ENCODE measurements at places on chromosomes 13 and 19.

DNA sequence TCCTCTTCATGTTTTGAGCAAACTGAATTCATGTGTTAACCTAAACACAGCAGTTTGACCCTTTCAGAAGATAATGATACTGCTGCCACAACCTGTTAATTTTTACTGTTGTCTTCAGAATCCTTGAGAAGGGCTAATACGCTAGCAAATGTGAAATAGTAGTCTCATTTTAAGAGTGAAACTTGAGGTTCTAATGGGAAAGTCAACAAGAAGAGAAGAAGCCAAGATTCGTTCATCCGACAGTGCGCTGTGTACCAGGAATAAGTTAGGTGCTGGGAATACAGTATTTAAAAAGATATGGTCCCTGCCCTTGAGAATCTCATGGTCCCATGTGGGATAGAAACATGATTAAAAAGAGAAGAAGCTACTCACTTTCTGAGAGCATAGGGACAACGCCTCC is 134.4 kb downstream of the KL start:
- DNase-seq = no peak

- DNase-seq = no peak
Observed at GRCh38 chr19:8806661-8807060, 25.4 kb downstream of the ZNF558 start.

DNA sequence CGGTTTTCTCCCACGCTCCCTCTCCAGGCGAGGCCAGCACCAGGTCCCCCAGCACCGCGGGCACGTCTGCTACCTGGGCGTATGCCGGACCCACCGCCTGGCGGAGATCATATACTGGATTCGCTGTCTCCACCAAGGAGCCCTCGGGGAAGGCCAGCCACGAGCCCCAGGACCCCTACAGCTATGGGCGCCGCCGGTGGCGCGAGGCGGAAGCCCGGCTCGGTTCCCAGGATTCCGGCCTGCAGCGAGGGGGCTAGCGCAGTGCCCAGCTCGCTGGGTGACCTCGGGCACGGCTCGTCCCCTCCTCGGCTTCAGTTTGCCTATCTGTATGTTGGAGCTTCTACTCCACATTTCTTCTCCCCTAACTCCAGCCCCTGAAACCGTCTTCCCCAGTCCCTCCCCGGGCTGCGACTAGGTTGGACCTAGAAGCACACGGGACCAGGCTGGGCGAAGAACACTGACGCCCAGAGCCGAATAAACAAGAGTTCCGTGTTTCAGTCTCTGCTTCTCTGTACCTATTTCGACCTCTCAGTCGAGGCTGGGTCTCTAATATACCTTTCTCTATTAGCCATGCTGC is 749 bp upstream of the CPT1C start:
- DNase-seq = no peak

GRCh38 chr19:33426621-33427361 is 53.3 kb downstream of the CEBPG start:
- DNase-seq = no peak

GRCh38 chr19:36265064-36265463 is 50.2 kb downstream of the ZNF146 start:
- DNase-seq = no peak

DNA sequence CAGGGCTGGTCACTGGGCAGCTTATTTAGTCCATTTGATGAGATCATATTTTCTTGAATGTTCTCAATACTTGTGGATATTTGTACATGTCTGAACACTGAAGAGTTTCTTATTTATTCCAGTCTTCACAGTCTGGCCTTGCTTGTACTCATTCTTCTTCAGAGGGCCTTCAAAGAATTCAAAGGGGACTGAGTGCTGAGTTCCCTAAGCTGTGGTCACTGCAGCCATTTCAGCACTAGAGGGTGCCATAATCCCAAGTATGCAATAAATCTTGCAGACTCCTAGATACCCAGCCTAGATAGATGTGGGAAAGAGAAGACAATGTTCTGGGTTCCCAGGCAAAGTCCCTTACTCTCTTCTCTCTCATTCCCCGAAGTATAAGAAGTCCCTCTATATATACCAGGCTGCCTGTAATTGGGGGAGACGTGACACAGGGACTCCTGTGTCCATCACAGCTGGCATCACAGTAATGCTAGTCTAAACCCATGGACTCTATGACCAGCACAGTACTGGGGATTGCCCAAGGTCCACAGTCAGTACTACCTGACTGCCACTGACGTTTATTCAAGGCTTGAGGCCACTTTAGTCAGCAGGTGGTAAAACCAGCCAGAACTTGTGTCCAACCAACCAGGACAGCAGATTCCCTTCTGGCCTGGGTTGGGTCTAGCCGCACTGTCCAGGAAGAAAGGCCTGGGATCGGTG is 8.9 kb upstream of the VN1R1 start:
- peak; percentile 38 for DNase-seq

DNA sequence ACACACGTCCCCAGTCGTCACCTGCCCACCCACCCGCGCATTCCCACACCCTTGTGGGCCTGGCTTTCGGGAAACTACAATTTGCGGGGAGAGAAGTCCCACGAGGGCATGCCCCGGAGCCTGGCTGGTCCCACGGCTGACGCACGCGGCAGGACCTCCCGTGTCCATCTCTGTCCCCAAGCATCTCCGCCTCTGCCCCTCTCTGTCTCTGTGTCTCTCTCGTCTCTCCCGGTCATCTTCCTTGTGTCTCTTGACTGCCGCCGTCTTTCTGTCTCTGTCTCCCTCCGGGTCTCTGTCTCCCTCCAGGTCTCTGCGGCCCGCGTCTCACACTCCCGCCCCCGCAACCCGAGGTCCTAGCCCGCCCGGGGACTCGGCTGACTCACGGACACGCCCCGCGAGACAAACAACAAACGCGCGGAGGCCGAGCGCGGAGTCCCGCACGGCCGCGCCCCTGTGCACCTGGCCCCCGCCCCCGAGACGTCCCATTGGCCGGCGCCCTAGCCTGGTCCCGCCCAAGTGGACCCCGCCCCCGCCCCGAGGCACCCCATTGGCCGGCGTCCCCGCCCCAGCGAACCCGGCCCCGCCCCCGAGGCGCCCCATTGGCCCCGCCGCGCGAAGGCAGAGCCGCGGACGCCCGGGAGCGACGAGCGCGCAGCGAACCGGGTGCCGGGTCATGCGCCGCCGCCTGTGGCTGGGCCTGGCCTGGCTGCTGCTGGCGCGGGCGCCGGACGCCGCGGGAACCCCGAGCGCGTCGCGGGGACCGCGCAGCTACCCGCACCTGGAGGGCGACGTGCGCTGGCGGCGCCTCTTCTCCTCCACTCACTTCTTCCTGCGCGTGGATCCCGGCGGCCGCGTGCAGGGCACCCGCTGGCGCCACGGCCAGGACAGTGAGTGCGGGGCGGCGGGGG is at the start of gene FGF22:
FGF22 (plus strand) TSS at position 627 of the 908 bp plus-strand sequence; CDS start at position 674, 47 bp downstream.
- peak; percentile 64 for DNase-seq

DNA sequence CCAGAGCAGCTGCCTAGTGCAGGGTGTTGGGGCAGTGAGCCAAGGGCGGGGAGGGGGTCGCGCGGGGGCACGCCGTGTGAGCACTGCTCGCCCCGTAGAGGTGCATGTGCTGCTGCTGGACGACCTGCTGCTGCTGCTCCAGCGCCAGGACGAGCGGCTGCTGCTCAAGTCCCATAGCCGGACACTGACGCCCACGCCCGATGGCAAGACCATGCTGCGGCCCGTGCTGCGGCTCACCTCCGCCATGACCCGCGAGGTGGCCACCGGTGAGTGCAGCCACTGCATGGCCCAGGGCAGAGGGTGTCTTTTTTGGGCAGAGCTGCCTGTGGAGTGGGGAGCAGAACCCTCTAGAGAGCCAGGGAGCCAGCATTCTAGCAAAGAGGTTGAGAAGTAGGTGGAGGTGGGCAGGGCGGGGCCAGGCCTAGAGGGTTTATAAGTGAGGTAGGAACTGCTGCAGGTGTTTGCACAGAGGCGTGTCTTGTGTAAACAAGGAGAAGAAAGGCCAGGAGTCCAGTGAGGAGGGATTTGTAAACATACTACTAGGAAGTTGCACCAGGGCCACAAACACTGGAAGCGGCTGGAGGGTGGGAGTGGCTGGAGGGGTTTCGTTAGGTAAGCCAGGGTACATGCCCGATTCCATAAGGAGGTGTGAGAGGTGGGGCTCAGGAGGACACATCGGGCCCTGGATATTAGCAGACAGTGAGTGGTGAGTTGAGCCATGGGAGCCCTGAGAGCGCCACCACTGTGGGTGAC is 21.3 kb downstream of the ARHGEF1 start:
- peak; percentile 94 for DNase-seq

DNA sequence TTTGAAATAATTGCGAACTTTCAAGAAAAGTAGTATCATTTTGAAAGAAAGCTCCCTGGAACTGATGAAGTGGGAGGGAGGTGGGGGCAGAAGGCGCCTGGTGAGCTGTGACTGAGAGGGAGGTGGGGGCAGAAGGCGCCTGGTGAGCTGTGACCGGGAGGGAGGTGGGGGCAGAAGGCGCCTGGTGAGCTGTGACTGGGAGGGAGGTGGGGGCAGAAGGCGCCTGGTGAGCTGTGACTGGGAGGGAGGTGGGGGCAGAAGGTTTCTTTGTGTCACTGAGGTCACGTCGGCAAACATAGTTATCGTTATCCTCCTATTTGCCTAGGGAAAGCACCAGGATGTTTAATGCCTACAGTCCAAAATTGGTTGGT is 24.2 kb downstream of the C2CD4C start:
- no peak for DNase-seq

GRCh38 chr13:113558461-113558860 is 26.1 kb upstream of the TFDP1 start:
- no peak for DNase-seq

- DNase-seq = no peak
Observed at GRCh38 chr13:49421391-49421790, 22.5 kb downstream of the CAB39L start.

DNA sequence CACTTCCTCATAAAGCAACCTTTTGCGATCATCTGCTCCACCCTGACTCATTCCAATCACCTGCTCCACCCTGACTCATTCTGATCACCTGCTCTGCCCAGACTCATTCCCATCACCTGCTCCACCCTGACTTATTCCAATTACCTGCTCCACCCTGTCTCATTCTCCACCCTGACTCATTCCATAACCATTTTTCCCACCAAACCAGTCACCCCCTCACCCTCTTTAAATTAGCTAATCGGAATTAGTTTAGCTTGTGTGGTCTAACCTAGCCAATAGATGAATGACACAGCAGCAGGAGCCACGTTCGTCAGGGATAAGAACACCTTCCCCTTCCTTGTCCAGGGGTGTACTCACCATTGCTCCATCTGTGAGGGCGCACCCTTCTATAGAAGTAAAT is 134.0 kb downstream of the COG6 start:
- no peak for DNase-seq

- DNase-seq = no peak
Observed at GRCh38 chr19:970695-971094, 13.4 kb upstream of the WDR18 start.

GRCh38 chr13:43805681-43806128 is 18.9 kb upstream of the ENOX1 start:
- DNase-seq = no peak

DNA sequence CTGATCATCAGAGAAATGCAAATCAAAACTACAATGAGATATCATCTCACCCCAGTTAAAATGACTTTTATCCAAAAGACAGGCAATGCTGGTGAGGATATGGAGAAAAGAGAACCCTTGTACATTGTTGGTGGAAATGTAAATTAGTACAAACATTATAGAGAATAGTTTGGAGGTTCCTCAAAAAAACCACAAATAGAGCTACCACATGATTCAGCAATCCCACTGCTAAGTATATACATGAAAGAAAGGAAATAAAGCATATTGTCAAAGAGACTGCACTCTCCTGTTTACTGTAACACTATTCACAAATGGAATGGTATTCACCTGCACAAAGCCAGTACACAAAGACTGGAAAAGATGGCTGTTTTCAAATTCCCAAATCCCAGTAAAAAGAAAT is 1233.7 kb downstream of the PCDH17 start:
- DNase-seq = no peak

- DNase-seq = no peak
Observed at GRCh38 chr19:46118136-46118535, 6.4 kb downstream of the IGFL3 start.

DNA sequence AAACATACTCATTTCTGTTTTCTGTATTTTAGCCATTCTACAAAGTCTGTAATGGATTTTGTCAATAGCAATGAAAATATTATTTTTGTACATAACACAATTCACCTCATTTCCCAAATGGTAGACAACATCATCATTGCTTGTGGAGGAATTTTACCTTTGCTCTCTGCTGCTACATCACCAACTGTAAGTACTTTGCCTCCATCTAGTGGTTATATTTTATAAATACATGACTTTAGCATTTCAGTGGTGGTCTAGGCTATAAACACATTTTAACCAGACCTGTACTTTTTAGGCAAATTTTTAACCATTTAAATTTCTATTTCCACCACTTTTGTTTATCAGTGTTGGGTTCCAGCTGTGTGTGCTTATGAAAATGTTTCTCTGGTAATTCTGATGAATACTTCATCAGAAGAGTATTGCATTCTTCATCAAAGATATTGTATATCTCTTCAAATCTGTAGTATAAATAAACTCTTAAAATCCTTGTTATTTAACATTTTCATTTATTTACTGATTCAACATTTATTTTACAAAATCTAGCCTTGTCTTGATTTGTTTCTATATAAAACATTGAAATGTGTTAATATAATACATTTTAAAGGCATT is 222.4 kb downstream of the NBEA start:
- peak; percentile 33 for DNase-seq

DNA sequence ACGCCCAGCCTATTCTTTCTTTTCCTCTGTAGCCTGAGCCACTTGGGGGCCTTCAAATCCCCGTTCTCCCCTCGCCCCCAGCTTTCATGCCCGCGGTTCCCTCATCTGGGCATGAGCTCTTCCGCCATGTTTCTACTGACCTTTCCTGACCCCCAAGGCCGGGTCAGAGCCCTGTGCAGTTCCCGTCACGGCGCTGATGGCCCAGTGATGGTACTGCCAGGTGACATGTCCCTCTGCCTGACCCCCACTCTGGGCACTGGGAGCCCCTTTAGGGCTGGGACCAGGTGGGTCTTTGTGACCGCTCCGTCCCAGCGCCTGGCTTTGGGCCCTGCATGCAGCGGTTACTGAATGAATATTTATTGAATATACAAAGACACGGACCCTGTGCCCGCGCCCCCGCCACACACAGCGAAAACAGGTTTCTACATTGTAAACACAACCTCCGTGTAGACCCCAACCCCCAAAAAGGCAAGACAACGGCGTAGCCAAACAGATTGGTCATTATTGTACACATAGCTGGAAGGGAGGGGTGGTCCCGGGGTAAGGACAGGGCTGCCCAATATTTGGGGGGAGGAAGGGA is 7.7 kb downstream of the GPR108 start:
- no peak for DNase-seq

DNA sequence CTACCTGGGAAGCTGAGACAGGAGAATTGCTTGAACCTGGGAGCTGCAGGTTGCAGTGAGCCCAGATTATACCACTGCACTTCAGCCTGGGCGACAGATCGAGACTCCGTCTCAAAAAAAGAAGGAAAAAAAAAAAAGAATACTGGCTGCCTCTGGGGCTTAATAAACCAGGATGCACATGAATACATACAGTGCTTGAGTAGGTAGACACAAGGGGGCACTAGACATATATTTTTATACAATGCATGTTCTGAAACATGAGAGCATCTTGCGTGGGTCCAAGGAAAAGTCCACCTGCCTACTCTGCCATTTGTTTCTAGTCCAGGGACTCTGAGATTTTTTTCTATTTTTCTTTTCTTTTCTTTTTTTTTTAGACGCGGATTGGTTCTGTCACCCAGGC is 31.2 kb downstream of the KEAP1 start:
- DNase-seq = peak; percentile 61
